ENCODE measurements at places on chromosomes 6 and 20. TPM values are rescaled to one million over a fixed set of nuclear protein-coding genes. Genes with fewer than 3 reads are reported as not detected.
A peak's percentile ranks its signal among the peaks of the same experiment; 100 is the strongest.

Gene KCNQ2
- 2.8 TPM for total RNA-seq

Gene SLC2A10
- 1.0 TPM for total RNA-seq

DNA sequence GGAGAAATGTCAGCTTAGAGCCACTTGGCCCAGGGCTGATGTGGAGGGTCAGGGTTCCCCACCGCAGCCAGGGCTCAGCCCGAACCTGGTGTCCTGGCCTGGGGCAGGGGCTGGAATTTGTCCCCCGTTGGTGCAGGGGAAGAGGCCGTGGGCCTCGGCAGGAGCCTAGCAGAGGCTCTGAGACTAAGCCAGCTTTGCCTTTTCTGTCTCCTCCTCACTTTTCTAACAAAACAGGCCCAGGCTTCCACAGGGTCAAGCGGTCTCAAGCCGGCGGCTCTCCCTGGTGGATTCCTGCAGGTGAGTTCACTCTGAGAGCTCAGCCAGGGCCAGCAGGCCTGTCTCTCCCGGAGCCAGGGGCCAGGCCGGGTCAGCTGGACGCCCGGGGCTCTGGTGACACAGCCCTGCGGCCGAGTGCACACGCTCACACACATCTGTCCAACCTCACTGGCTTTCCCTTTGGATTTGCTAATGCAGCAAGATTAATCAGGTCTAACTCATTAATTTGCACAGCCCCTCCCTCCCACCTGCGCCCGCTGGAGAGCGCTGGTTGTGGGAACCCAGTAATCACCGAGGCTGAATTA is 2.9 kb upstream of the CHRNA4 start:
- DNase-seq = no peak

Gene TCF21
- not detected for total RNA-seq

DNA sequence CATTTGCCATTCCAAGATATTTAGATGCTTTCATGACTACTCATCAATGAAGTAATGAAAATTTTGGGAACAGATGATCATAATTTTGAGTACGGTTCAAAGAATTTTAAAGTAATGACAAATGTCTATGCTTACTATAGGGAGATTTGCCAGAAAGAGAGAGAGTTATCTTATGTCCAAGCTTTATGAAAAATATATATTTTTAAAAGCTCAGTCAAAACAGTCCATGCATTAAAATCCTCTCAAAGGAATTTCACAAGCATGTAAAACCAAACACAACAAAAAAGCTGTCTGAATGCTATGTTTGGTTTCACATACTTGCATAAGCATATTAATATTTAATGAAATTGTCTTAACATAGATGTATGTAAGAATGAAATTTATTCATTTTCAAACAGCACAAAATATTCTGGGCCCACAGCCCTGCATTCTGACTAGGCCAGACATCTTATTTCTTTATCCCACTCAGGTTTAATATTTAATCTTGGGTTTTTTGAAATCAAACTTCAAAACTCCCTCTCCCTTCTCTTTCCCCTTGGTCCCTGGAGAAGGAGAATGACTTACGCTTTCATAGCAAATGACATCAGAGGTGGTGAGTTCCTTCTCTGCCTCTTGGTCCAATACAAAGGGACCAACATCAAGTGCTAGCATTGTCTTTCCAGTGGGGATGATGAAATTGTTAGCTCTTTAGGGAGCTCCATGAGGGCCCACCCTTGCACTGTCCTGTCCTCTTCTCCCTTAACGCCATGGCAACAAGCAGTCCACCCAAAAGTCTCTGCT is 94.2 kb downstream of the ADAT2 start:
- DNase-seq = no peak

DNA sequence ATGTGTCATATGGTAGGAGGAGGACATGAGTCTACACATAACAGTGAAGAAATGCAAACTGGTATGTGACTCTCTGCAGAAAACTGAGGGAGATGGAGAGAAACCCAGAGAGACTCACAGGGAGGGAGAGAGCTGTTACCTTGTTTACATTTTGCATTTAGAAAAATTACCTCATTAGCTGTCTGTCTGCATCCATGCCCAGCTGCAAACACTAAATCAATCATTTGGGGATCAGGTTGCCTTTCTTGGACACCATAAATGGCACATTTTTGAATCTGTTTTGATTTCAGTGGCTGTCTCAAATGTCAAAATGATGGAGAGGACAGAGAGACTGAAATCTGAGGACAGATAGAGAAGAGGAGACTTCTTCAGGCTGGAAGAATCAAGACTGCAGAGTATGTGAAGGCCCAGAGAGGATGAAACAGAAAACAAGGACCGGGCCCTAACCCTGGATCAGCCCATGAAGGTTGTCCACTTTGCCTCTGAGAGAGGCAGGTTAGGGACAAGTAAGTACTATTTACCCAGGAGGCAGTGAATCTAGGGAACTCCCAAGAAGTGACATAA is 92.2 kb downstream of the UNC5CL start:
- no peak for DNase-seq

GRCh38 chr20:58389968-58390658 is 1.1 kb downstream of the VAPB start:
- no peak for DNase-seq

GRCh38 chr20:7772371-7772770 is 167.9 kb downstream of the HAO1 start:
- no peak for DNase-seq

GRCh38 chr6:25217302-25217701 is 61.9 kb upstream of the CARMIL1 start:
- DNase-seq = no peak

Gene RHAG
- not detected for total RNA-seq

Gene OR12D3
- total RNA-seq = not detected

Gene VGLL2
- total RNA-seq = 70.9 TPM

GRCh38 chr6:5180636-5181035 is 80.1 kb downstream of the LYRM4 start:
- no peak for DNase-seq

Gene ANGPT4
- total RNA-seq = 0.04 TPM

Gene LY86
- total RNA-seq = 0.44 TPM

- no peak for DNase-seq
Measured at GRCh38 chr6:29651413-29652197, 5.3 kb upstream of the MOG start.

GRCh38 chr6:26017632-26017966 is 55.0 kb downstream of the TRIM38 start:
- peak; percentile 66 for DNase-seq

Gene PRDM13
- not detected for total RNA-seq

DNA sequence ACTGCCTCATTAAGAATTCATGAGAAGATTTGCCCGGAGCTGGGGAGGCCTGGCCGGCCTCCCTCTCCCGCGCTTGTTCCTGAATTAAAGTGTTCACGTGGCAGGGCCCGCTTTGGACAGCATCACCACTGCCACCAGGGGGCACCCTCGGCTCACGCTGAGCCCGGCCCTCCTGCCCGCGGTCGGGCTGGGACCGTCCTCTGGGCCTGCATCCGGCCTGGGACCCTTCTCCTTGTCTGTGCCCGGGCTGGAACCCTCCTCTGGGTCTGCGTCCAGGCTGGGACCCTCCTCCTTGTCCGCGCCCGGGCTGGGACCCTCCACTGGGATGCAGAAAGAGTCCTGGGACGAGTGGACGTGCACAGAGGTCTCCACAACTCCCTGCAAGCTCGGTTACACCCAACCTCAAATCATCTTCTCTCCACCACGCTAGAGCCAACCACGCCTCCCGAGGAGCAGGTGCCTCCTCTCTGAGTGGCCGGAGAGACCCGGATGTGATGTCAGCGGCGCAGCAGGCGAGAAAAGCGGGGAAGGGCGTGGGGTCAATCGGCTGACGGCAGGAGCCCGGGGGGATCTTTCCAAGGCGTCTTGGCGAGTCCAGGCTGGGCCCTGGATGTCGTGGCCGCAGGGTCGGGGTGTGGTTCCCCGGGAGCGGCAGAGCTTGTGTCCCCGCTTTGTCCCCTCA is 50.9 kb upstream of the DACT2 start:
- DNase-seq = peak; percentile 85

Measured in psoas muscle (tissue), 8 donors.